Effector CD4-positive, alpha-beta T cell (primary cell): ENCODE measurements at places on chromosomes 3 and 15.

DNA sequence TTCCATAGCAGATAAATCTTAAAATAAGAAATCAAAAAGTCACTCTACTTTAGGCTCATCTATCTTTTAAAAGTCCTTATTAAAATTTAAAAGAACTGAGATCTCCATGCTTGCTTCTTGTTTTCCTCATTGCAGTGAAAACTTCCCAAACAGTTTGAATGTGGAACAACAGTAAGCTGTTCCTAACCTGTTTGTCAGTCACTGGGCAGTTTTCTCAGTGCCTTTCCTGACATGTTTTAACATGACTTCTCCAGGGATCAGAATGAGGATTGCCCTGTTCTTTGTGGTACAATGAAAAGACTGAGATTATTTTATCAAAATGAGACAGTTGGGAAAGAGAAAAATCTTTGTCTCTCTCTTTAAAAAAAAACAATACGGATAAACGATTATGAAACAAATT, 774 bp downstream of the GPR87 start:
- no peak for DNase-seq

- no peak for DNase-seq
Measured at GRCh38 chr3:77530870-77531269, 491.0 kb downstream of the ROBO2 start.

GRCh38 chr15:57089815-57090495, 171.5 kb downstream of the TCF12 start:
- DNase-seq, result no peak

- DNase-seq, result no peak
Measured at GRCh38 chr3:196235452-196236122, 19.3 kb downstream of the SLC51A start.

DNA sequence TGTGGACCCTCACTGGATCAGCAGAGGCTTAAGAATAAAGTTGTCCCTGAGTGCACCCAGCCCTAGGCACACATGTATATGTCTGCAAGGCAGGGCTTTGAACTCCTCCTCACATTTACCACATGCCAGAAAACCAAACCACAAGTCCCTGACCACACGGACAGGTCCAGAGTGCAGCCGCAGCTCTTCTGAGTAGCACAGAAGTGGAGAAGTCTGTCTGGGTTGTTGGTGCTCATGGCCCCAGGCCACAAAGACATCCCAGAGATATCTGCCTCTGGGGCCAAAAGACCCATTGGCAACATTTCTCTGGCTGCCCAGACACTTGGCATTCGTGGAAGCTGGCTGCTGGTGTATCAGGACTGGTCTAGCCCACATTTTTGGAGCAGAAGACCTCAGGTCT, 17.4 kb downstream of the SUSD5 start:
- no peak for DNase-seq

DNA sequence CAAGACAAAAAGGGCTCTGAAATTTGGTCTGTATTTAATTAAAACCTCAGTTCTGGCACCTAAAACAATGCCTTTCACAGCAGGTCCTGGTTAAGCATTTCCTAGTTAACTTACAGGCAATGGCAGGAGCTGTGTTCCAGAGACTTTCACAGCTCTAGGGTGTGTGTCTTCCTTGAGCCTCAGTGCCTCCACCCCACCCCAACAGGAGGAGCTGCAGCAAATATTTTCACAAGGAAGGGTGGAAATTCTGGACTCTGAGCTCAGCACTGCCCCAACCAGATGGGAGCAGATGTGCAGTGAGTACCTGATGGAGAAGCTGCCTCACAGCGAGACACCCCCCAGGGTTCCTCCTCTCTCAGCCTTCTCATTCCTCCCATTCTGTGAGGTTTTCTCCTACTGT, 106.3 kb upstream of the SPATA12 start:
- no peak for DNase-seq

DNA sequence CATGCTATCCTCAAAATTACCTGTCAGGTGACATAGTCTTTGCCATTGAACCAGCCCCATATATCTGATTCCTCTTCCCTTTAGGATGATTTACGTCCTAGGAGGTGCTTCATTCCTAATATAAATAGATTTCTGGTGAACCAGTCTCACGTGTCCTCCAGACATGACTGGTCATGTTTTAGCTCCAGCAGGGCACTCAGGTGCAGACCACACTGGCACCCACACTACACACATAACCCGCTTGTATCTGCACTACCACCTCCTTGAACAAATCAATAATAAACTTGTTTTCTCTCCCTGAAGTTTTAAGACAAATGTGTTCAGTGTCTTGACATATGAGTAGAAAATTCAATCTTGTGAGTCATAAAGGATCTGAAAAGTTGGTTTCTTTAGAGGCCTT, 155.5 kb downstream of the GOLIM4 start:
- DNase-seq, result no peak

GRCh38 chr15:98018761-98019351, 58.4 kb downstream of the ARRDC4 start:
- DNase-seq, result no peak

- no peak for DNase-seq
Measured at GRCh38 chr3:61892891-61893290, 331.5 kb downstream of the PTPRG start.
